ENCODE measurements at places on chromosomes 3 and 15.

DNA sequence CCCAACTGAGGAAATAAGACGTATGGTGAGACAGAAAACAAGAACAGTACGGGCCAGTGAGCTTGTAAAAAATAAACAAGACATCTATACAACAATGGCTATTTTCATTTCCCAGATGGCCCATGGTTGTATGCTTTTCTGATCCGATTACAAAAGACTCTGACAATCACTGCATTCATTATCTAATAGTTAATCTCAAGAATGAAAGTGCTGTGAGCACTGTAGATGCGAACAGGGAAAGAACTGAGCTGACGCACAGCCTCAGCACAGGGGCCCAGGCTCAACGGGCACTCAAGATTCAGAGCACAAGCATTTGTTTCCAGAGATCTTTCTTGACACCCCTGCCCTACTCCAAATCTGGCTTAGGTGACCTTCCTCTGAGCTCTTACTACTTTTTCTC, 6.9 kb downstream of the MTMR10 start:
- DNase-seq, result no peak

GRCh38 chr3:28053759-28054158, 187.7 kb upstream of the CMC1 start:
- no peak for DNase-seq

- no peak for DNase-seq
These were observed 228.1 kb upstream of the ATP10A start for GRCh38 chr15:26091184-26091583.

- no peak for DNase-seq
These were observed 67.1 kb upstream of the SH3GL3 start for GRCh38 chr15:83380059-83380458.

DNA sequence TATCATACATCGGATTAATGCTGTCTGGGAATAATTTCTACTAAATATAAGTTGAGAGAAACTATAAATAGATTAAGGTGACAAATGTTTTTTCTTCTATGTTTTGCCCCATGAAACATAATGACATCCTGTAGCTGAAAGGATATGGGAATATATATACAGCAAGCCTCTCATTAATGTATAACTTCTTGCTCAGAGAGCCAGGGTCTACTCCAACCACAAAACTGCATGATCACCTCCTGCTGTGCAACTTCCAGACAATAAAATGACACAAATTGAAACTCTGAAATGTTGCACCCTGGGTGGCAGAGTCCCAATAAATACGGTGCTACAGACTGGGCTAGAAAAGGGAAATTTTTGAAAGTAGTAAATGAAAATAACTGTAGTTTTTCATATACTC, 571.9 kb upstream of the CBLB start:
- no peak for DNase-seq

- no peak for DNase-seq
These were observed 34.4 kb downstream of the RYK start for GRCh38 chr3:134216191-134216764.

DNA sequence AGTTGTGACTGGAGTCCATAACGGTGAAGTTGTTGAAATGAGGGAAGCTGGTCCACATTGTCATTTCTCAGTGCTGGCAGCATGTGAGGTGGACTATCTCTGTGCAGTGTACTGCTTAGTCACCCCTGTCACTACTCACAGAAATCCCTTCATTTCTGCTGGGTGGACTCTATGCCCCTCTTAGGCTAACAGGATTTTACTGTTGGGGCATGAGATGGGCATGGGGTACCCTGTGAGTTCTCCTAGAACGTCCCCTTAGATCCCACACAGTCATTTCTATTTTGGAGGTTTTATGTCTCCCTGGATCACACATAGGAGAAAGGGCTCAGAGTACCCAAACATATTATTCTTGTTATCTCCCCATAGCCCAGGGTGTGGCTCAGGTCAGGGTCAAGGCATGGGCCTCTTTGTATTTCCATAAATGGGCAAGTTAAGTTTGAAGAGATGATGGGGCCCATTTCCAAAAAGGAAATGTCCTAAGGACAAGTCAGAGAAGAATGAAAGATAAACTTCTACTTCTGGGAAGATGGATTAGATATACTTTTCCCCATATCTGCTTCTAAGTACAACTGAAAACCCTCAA, 15.2 kb downstream of the P2RY1 start:
- no peak for DNase-seq

DNA sequence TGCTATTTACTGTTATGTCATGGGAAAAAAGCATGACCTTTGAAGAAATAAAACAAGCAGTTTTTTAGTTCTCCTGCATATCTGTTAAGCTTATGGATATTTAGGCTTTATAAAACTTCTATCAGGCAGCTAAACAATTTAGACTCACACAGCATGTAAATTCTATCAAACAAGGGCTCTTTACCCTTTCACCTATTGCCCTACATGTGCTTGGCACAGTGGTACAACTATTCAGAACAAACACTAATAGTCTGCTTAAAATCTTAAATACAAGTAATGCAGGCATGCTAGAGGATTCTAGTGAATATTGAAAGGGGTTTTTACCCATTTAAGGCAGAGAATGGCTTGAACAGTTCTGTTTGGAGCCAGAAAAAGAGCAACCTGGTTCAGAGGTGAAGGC, 23.4 kb upstream of the NANOGP8 start:
- no peak for DNase-seq

DNA sequence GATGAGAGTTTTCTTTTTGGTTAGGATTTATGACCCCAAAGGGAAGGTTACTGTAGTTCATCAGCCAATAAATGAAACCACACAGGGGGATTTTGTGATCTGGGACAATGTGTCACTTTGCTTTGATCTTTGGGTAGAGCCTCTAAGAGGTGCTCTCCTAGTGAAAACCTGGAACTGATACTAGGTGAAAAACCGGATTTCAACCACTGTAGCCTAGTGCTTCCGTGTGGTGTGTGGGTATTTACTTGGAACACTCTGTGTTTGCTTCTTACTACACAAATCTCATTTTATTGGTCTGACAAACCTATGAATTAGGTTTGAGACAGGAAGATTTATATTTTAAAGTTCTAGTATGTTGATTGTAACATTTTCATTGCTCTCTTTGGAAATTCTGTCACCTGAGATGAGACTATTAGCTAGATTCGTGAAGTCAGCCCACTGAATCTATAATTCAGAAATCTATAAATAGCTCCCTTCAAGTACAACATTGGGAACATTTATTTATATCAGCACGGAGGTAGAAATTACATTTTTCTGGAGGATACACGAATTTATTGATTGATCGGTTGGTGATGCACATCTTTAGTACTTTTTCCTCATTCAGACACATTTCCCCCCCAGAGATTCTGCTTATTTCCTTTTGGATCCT, 119.8 kb downstream of the AKAP13 start:
- DNase-seq, result no peak

DNA sequence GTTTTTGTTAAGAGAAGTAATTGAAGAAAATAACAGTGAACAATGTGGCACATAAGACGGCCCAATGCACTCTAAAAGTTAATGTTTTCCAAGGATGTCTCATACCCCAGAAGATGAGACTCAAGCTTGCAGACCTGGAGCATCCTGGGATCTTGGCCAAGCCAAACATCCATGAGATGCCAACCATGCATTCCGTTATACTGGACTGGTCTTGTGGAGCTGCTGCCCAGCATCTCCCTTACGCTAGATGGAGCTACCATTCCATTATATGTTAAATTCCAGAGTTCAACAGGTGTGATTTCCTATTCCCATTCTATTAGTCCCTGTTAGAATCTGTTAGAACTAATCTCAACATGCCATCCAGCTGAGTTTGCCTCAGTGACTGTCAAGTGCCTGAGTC, 181.8 kb downstream of the PDCD6IP start:
- no peak for DNase-seq

GRCh38 chr15:39925112-39925842, 5.2 kb upstream of the GPR176 start:
- no peak for DNase-seq

DNA sequence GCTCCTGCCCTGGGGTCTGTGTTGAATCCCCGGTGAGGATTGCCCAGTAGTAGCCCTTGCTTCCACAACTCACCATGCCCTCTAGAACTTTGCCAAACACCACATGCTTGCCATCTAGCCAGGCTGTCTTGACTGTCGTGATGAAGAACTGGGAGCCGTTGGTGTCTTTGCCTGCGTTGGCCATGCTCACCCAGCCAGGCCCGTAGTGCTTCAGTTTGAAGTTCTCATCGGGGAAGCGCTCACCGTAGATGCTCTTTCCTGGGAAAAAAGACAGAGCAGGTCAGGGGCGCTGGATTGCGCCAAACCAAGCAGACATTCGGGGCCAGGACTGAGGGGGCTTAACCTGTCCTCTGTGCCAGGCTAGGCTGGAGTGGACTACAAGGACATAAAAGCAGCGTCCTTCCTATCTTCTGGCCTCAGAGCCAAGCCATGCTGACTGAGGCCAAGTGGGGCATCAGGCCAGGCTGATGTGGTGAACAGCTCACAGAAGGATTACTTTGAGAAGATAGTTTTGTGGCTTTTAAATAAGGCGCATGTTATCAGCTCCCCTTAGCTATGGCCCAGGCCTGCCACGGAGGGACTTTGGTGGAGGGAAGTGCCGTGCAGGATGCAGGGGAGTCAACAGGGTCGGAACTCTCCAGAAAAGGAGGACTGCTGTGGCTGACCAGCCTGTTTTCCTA, 5.3 kb downstream of the SNX22 start:
- DNase-seq, result no peak

DNA sequence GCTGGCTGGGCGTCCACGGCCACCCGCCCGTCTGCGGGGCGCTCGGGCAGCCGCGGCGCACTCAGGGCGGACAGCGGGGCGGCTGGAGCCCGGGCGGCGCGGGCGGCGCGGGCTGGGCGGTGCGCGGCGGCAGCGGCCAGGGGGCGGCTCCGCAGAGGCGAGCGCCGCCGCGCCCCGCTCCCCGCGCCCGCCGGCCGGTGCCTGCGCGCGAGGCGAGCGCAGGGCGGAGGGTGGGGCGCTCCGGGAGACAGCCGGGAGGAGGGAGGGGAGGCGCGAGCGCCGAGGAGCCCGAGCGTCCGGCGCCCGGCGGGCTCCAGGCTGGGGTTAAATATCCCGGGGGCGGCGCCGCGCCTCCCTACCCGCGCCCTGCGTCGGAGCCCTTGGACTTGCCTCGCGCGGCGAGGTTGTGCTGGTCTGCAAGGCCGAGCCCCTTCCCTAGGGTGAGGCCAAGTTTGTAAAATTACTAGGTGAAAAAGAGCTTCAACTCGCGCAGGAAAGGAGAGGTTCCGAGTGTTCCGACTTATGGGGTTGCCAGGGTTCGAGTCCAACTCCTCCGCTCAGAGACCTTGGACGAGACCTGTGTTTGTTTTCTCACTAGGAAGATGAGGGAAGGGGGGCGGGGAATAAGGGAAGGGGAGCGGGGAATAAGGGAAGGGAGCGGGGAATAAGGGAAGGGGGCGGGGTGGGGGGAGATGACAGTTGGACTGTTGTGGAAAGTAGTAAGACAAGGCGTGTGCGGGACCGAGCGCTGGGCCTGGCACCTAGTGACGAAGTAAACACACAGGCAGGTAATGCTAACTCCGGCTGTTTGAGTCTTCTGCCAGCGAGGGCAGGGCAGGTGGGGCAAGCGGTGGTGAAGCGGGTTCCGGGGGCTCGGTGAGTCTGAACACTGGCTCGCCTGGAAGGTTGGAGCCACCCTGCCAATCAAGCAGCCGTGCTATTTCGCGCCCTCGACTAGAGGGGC, at the start of gene TNFAIP8L3:
TSS of gene TNFAIP8L3 (minus strand) at position 301 of the 964 bp plus-strand sequence. CDS start 311 bp downstream, outside the sequence.
- DNase-seq, result no peak

- peak; percentile 62 for DNase-seq
These were observed 45.5 kb upstream of the KLHL25 start for GRCh38 chr15:85840079-85840801.

Data from effector CD8-positive, alpha-beta T cell (primary cell).